Neural crest cell (in vitro differentiated cells): ENCODE measurements at places on chromosomes 4 and X.

- no peak for DNase-seq
Observed at GRCh38 chr4:188347339-188347738, 208.1 kb downstream of the TRIML1 start.

DNA sequence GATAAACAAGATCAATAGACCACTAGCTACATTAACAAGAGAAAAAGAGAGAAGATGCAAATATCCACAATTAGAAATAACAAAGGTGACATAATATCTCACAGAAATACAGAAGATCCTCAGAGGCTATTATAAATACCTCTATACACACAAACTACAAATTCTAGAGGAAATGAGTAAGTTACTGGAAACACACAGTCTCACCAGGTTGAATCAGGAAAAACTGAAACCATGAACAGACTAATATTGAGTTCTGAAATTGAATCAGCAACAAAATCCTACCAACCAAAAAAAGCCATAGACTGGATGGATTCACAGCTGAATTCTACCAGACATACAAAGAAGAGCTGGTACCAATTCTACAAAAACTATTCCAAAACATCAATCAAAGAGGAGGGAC lies 211.8 kb upstream of the CPEB2 start:
- no peak for DNase-seq

- DNase-seq = no peak
Observed at GRCh38 chr4:14383652-14384051, 618.6 kb upstream of the CPEB2 start.

DNA sequence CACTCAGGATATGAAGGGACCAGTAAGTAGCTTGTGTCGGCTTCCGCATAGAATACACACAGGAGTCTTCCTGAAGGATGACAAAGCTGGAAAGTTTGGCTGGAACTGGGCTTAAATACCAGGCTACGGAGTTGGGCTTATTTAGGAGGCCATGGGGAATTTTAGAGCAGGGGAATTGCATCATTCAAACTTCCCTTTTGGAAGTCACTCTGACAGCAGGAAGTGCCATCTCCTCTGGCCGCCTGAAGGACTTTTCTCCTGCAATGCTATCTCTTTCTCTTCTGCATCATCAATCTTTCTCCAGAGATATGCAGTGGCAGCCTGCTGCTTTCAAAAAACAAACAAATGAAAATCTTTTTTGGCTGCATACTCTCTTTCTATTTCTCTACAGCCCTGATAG lies 48.4 kb upstream of the PAK3 start:
- DNase-seq = no peak

DNA sequence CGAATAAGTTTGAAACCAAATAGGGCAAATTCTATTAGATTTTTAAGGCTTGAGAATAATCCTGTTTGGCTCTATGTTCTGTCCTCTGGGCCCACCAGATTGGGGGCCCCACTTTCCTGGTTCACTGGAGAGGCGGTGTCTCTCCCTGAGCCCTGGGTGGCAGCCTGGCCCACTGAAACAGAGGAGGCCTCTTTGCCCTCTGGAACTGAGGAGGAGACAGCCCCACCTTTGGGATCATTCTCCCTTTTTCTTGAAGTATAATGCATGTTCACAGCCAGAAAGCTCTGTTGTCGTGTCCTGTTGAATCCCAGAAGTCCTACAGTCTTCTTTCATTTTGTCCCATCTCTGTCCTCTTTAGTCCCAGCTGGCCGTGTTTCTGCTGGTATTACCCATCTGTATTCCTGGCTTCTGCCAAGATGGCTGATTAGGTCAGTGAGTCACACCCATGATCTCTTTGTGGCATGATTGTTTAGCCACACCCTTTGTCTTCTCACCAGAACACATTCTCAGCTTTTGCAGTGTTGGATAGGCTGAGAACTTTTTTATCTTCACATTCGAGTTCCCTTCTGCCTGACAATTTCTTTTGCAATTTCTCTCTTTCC lies 8.1 kb upstream of the TBC1D25 start:
- no peak for DNase-seq

- DNase-seq = no peak
Observed at GRCh38 chr4:56400560-56400959, 13.3 kb upstream of the AASDH start.

DNA sequence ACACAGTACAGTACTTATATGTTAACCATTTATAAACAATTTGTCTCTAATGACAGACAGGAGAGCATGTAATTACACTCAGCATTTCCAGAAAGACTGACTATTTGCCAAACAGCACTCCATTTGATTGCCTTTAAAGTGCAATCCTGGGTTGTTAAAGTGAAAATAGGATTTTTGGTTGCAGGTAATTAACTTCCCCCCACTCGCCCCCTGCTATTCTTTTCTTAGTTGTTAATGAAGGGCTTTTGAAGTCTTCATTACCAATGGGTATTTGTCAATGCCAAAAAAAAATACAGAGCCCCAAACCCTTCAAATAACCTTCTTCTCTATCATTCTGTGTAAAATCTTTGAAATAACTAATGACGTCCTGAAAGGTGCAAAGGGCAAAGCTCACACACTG lies 825.6 kb downstream of the STPG2 start:
- no peak for DNase-seq

GRCh38 chrX:47563801-47564315 lies 2.9 kb downstream of the ARAF start:
- DNase-seq = no peak

- DNase-seq = peak; percentile 19
Observed at GRCh38 chr4:184649971-184650855, 675 bp downstream of the PRIMPOL start.

GRCh38 chr4:73170518-73171198 lies 87.9 kb downstream of the ANKRD17 start:
- DNase-seq = no peak

DNA sequence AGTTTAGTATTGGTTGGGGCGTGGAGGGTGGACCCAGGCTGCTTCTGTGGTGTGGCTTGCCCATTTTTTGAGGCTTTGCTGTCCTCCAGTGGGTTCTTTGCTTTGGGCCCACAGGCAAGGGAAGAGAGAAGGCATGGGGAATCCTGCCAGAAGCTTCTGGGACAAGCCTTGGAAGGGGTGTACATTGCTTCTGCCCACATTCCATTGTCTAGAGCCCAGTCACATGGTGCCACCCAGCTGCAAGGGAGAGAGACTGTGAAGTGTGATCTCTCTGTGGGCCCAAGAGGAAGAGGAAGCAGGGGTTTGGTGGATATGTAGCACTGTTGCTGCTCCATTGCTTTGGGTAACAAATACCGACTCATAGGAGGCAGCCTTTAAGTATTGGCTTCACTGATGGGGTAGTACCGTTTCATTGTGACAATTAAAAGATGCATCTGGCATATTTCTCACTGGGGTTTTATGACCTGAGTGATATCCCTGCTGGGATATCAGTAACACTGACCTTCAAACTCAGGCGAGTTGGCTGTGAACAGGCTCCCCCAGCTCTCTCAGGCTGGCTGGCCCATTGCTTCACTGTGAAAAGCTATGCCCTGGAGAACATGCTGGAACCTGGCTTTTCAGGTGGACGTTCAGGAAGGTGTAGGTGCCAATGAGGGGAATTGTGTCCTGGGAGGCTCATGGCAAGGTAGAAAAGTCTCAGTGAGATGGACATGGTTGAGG lies 85.9 kb downstream of the CLDN34 start:
- no peak for DNase-seq

DNA sequence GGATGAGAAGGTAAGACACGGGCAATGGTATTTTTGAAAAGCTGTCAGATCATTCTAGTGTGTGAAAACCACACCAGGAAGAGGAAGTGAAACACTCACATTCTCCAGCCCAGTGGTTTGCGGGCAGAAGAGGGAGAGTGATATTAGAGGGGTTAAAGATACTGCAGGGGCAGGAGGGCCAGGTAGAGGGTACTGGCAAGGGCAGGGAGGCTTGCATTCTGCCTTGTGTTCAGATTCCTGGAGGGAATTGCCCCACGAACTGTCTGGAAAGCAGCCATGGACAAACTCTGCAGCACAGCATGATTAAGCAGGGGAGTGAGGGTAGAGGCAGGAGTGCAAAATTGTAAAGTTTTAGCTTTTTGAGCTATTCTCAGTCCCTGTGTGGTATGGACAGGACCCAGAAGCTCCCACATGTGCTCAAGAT lies 30.9 kb downstream of the NIPAL1 start:
- DNase-seq = no peak

DNA sequence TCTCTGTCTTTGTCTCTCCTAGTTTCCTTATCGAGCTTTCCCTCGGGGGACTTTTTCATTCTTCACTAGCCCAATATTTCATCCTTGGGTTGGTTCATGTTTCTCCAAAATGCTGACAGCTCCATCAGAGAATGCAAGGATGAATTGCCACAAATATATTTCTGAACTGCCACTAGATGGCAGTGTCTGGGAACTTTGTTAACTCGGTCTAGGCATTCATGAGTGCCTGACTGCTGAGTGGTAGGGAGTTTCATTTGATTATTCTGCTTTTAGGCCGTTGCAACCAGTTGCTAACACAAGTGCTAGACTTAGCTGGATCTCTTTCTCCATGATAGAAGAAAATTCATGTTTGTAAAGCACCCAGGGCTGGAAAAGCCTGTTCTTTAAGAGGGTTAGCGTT lies 73.5 kb upstream of the RAP2C start:
- DNase-seq = peak; percentile 28

DNA sequence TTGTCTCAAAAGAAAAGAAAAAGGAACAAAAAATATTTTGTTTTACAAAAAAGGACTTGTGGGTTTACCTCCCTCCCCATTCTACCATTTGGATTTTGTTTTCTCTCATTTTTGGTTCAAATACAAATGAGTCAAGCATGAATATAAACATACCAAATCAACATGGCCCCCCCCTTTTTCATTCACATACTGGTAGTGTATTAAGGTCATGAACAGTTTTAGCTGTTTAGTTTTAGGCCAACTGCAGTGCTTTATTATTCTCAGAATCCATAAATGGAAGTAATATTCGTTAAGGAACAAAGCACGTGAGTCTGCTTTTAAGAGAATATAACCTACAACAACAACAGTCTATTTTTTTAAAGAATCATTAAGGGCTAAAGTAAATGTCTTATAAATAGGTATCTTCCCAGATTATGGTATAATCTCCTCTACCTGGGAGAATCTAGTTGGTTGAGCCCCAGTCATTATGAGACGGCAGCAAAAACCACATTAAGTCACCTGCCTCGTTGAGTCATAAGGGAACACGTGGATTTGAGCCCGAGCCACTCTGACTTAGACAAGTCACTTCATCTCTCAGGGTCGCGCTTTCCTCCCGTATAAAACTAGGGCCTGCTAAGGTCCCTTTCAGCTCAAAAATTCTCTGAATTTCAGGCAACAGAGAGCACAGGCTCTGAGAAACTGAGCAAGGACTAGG lies 26.7 kb downstream of the BCLAF3 start:
- no peak for DNase-seq

GRCh38 chr4:6423575-6423974 lies 48.8 kb downstream of the PPP2R2C start:
- DNase-seq = no peak

- no peak for DNase-seq
Observed at GRCh38 chr4:138789796-138790195, 225.8 kb upstream of the NOCT start.

- DNase-seq = no peak
Observed at GRCh38 chr4:10096978-10097335, 19.6 kb downstream of the WDR1 start.

- no peak for DNase-seq
Observed at GRCh38 chrX:48971249-48972219, at the start of gene KCND1. KCND1 (minus strand) TSS chrX:48971844; CDS start chrX:48970271, 1,573 bp downstream.

GRCh38 chrX:8914681-8915080 lies 113.5 kb upstream of the FAM9A start:
- DNase-seq = no peak

GRCh38 chr4:109921384-109921808 lies 8.7 kb downstream of the EGF start:
- peak; percentile 6 for DNase-seq

GRCh38 chr4:98648602-98649001 lies 9.8 kb downstream of the TSPAN5 start:
- DNase-seq = no peak

GRCh38 chrX:6959006-6959405 lies 188.5 kb upstream of the STS start:
- no peak for DNase-seq

DNA sequence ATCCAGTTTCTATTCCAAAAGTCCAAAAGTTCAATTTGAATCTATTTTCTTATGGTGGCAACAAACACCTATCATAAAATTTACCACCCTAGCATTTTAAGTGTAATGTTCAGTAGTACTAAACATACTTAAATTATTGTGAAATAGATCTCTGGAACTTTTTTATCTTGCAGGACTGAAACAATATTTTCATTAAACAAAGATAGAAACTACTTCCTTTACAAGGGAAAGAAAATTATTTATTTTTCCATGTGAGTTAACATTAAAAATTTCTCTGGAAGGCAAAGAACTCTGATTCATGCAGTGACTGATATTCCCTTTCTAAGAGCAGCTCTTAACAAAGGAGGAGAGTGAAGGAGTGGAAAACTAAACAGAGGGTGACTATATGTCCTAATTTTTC lies 40.2 kb downstream of the ADH7 start:
- DNase-seq = no peak

- DNase-seq = no peak
Observed at GRCh38 chr4:66404141-66404540, 733.9 kb upstream of the EPHA5 start.

DNA sequence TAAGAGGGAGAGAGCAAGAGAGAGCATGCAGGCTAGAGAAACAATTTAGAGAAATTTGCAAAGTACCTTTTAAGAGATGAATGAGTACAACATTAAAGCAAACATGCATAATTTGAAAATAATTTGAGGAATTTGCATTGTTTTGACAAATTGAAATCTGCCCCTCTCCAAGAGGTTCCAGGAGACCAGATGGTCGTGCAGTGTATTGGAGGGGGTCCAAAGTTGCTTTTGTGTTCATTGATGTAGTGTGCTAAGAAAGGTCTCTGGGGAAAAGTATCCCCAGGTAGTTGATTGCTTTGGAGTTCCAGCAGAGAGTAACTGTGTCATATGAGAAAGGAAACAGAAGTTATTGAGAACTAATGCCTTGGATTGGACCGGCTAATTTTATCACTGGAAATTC lies 635.0 kb upstream of the TENM3 start:
- no peak for DNase-seq

DNA sequence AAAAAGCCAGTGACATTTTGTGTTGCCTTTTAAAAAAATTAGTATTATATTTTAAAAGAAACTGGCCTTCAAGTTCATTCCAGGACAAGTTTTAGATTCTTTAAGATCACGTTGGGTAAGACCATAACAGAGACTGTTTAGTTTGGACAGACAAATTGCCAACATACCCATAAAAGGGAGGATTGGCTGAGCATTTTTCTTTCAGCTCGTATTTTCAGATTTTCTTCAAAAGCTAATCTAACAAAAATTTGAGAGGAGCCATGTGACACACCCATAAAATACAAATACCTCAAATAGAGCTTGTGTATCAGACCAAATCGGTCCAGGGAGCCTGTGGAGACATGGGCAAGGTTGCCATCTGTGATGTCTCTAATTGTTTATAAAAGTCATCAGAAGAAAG lies 74.6 kb upstream of the C1QTNF7 start:
- no peak for DNase-seq

DNA sequence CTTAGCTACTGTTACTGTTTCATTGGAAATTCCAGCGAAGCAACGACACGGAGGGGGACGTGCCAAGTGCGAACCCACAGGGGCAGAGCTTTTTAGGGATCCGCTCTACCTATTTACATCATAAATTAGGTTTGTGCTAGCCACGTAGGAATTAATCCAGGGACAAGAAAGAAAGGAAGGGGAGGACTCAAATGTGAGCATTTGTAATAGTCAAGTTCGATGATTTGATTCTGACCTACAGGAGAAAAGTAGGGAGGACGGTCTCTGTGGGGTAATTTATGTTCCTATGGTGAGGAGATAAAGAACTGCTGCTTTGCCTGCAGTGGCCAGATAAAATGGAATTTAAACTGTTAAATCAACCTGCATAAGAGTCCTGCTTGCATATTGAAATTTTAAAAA lies 1.7 kb downstream of the INTS6L start:
- no peak for DNase-seq
